ENCODE measurements at places on chromosomes 6 and 20.

DNA sequence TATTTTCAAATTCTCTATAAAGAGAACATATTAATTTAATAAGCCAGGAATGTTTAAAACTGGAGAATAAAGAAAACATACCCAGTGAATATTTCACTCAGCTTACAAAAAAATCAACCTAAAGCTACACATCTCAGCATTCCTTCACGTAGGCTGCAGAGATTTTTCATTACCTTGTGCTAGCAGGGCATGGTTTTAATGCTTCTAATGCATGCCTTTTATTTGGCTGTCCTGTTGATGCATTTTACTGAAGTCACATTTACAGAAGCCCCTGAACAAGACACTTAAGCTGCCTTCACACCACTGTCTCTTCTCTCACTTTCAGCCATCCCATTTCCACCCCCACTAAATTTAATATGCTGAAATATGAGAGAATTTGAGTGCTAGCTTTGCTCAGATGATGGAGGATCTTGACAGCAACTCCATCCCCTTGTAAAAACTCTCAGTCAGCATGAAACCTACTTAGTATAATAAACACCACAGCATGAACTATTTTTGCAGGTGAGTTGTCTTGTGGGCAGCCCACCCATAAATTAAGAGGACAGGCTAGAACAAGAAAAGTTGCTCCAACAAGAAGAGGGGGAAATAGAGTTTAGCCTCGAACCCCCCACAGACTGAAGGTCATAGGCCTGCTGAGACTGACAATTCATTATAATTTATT lies 159.4 kb downstream of the SIM1 start:
- no peak for DNase-seq

- DNase-seq = no peak
Measured at GRCh38 chr6:28003661-28004060, 46.6 kb downstream of the OR2B6 start.

GRCh38 chr20:23622839-23623343 lies 14.9 kb downstream of the CST3 start:
- DNase-seq = no peak

DNA sequence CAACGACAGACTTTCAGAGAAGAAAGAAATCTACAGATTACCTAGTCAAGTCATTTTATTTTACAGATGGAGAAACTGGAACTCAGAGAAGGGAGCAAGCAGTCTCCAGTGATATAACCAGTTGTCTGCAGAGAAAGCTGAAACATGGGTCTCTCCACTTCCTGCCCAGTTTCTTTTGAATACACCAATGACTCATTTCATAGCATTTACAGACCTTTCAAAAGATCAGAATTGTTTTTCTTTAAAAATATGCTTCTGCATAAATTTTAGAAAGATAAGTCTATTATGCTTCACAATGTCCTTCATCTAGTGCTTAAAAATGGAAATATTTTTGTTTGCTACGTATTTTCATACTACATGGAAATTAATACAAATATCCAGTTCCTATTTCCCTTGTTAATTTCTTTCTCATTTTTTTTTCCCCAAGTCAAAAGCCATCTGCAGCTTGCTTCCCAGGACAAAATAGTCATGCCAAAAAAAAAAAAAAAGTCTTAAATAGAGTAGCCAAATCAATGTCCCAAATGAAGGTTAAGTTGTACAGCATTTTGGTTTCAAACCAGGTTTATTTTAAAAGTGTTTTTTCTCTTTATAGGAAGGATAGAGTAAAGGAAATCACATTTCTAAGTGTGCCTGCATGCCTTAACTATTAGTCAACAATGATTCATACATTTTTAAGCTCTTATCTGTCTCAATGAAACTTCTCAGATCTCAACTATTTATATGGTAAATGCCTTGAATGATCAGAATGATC lies 36.9 kb downstream of the ARHGAP18 start:
- no peak for DNase-seq

- peak; percentile 56 for DNase-seq
Measured at GRCh38 chr20:53413186-53413631, 180.4 kb downstream of the ZNF217 start.

GRCh38 chr6:31169123-31169857 lies 1.2 kb downstream of the POU5F1 start:
- DNase-seq = no peak

GRCh38 chr6:84150705-84151104 lies 76.7 kb downstream of the CEP162 start:
- DNase-seq = no peak

All from activated naive CD8-positive, alpha-beta T cell treated with anti-CD3 and anti-CD28 coated beads, Interleukin-2, amount 50 U/mL, for 24 hours (primary cell).